CD4-positive, alpha-beta T cell treated with Interleukin-6 for 4 hours (primary cell): ENCODE measurements at places on chromosomes 7 and 10.

GRCh38 chr10:114329634-114330365, 74.5 kb downstream of the AFAP1L2 start:
- DNase-seq: no peak

GRCh38 chr7:88233828-88234227, 14.0 kb upstream of the SRI start:
- no peak for DNase-seq

DNA sequence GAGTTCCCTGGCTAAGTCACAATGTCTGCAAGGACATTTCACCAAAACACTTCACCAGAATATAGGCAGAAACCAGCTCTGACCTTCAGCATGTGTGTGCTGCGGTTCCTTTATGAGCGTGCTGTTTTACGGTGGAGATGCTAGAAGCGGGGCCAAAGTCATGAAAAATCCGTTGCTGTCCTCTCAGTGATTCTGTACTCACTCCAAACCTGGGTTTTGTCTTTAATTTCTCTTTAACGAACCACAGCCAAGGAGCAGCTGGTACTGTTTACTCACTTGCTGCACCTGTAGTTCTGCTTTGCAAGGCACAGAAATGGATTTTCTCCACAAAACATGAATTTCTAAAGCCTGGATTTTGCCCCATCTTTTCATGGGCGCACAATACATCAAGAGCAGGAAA, 639.9 kb downstream of the PHTF2 start:
- no peak for DNase-seq

DNA sequence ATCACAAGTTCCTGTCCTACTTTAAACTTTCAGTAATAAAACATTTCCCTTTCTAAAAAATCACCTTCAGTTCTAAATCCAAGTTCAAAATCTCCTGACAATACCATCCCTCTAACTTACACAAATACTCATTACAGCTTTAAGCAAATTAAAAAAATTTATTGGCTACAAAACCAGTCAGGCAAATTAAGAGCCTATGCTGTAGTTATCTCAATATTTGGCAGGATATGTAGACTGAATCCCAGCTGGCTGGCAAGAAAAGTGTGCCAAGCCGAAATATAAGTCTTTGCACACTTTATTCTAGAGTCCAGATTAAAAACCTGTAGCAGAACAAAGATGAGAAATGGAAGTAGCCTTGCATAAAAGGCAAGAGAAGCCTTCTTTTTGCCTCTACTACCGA, 9.5 kb downstream of the WAPL start:
- no peak for DNase-seq
